IMR-90 (cell line): ENCODE measurements at places on chromosomes 4 and X. TPM values are rescaled to one million over a fixed set of nuclear protein-coding genes. Genes with fewer than 3 reads are reported as not detected.

Gene GPRASP2
- 23.6 and 24.7 TPM in 2 replicates for total RNA-seq

Gene CT45A3
- total RNA-seq: not detected in 2 replicates

Gene TCEAL5
- total RNA-seq: not detected in 2 replicates

Gene ZFP92
- under 0.01 TPM in 2 replicates for total RNA-seq
